ENCODE measurements at places on chromosomes 11 and 22.

DNA sequence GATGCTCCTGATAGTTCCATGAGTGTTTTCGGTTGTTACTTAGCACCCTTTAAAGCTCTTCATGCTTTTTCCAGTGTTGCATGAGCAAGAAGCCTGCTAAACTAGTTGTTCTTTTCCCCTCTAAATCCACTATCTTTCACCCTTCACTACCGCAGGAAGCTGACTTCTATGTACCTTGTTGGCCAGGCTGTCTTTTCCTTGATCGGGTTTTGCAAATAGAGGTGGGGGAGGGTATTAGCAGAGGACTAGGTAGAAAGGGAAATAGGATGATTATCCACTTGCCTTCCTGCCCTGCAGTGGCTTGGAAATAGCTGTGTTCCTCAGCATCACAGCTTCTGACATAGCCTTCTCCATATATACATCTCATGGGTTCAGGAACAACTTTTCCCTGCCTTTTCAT lies 23.9 kb downstream of the AASDHPPT start:
- DNase-seq: no peak

- no peak for DNase-seq
These were observed 858 bp downstream of the OAF start for GRCh38 chr11:120211522-120212258.

GRCh38 chr22:31400023-31400397 lies 606 bp downstream of the DRG1 start:
- no peak for DNase-seq

GRCh38 chr11:119403021-119403420 lies 20.0 kb downstream of the THY1 start:
- DNase-seq: no peak

- DNase-seq: no peak
These were observed 122.6 kb upstream of the LMO1 start for GRCh38 chr11:8386134-8386864.

DNA sequence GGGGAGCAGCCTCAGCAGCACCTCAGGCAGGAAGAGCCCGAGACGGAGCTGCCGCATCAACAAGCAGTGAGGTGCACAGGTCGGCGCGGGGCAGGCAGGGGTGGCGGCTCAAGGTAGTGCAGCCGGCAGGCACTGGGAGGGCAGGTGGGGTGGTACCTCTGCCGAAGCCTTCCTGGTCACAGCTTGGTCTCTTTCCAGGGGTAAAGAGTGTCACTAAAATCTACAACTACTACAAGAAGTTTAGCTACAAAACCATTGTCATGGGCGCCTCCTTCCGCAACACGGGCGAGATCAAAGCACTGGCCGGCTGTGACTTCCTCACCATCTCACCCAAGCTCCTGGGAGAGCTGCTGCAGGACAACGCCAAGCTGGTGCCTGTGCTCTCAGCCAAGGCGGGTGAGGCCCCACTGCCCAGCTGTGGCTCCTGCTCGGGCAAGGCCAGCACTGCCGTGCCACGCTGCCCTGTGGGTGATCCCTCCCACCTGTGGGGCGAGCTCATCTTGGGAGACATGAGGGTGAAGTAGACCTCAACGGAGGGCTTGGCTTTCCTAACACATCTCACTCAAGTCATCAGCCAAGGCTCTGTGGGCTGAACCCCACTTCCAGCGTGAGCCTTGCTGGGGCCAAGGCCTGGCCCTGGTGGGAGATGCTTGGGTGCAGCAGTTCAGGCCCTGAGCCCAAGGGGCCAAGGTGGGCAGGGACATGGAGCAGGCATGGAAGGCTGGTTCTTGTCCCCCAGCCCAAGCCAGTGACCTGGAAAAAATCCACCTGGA lies 13.6 kb downstream of the GATD1 start:
- no peak for DNase-seq

DNA sequence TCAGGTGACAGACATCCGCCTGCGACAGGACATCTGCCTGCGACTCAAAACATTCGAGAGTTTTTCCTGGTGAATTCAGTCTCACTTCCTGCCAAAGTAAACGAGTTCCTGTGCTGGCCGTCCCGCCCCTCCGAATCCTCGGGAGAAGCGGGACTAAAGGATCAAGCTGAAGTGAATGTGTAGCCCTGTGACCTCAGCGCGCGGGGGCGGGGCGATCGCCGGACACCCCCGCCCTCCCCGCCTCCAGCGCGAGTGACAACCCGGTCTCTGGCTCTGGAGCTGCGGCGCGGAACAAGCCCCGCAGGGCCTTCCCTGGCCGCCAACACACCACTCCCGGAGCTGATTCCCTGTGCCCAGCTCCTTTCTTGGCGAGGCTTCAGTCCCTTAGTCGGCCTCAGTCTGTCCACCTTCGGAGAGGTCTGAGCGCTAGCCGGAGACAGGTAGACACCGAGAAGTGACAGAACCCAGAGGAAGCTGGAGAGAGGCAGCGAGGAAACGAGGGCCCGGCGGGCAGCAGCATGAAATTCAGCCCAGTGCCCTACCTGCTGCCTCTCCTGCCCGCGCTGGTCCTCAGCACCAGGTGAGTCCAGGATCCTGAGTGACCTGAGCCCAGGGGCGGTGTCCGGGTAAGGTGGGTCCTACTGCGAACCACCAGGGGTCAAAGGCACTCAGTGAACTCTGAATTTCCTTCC lies 766.4 kb upstream of the LUZP2 start:
- DNase-seq: no peak

- DNase-seq: no peak
These were observed 3.8 kb downstream of the MOB2 start for GRCh38 chr11:1482581-1483444.

- DNase-seq: no peak
These were observed 560 bp downstream of the TBX1 start for GRCh38 chr22:19760951-19761724.

- DNase-seq: no peak
These were observed 403.2 kb upstream of the DDI1 start for GRCh38 chr11:103633068-103633788.

DNA sequence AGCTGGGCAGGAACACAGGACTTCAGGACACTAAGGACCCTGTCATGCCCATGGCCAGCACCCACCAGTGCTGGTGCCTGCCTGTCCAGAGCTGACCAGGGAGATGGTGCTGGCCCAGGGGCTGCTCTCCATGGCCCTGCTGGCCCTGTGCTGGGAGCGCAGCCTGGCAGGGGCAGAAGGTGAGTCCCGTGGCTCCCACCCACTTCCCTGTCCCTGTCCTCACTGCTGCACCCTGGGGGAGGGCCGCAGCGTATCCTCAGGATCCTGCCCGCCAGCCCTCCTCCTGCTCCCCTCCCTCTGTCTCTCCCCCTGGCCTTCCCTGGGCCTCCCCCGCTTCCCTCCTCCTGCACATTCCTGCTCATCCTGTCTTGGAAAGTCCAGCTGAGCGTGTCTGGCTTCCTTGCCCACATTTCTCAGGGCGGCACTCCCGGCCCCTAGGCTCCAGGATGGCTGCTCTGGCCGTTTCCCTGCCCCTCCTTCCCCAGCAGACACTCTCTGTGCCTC lies 8.7 kb downstream of the CSF2RB start:
- no peak for DNase-seq

DNA sequence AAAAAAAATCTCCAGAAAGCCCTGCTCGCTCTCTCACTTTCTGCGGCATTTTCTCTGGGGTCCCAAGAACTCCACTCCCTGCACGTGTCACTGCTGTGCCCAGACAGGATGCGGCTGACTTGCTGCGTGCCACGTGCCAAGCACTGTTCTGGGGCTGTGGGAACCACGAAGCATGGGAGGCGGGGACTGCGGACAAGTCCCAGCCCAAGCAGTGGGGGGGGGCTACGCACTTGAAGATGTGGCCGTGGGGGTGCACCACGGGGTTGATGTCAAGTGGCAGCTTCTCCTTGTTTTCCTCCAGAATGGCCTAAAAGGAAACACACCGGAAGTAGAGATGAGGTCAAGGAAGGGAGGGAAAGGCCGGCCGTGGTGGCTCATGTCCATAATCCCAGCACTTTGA lies 10.8 kb downstream of the TTLL12 start:
- no peak for DNase-seq

- no peak for DNase-seq
These were observed 15.7 kb upstream of the ADSL start for GRCh38 chr22:40330615-40331014.

DNA sequence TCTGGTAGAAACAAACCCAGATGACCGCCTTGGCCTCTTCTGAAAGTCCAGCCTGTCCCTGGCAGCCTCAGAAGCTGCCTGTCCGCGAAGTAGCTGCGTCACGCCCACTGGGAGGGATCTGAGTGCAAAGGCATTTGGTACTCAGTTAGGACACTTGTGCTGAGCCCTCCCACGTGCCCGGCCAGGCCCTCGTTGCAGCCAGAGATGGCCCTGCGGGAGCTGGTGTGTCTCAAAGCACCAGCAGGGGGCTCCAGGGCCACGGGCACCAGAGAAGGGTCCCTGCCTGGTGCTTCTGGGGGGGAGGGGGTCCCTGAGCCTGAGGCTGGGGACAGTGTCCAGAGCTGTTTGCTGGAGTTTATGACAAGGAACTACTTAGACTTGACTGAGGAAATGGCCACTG lies 5.8 kb downstream of the SELENOO start:
- no peak for DNase-seq

- no peak for DNase-seq
These were observed 21.0 kb downstream of the MAFF start for GRCh38 chr22:38222797-38223119.

DNA sequence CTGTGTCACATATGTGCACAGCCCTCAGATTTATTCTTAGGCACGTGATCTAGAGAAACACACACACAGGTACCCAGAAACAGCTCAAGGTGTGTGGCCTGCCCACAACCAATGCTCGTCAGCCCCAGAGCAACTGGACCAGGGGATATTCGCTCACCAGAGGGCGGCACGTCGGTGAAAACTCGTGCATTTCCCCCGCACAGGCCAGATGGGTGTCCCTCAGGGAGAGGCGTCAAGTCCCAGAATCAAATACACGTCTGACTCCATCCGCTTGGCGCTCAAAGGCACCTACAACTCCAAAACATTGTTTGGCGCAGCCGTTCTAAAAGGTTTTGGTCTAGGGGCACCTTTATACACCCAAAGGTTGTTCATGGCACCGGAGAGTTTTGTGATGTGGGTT lies 429.0 kb downstream of the BRD1 start:
- DNase-seq: no peak

DNA sequence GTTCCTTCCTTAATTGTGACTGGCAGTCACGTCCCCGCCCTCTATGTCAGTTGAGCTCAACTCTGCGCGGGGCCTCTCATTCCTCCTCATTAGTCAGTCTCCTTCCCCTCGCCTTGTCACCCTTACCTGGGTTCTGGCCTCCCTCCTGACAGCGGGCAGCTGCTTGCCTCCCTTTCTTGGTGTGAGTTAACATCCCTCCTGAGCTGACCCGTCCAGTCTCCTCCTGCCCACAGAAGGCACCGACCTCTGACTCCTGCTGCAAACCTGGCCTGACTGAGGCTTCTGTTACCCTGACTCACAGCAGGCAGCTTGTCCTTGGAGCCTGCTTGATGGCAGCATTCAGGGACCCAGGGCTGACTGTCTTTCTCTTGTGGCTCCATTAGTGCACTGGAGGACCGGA lies 45.2 kb downstream of the GRIK4 start:
- DNase-seq: no peak

- DNase-seq: no peak
These were observed 6.3 kb downstream of the SYT7 start for GRCh38 chr11:61574611-61575010.

GRCh38 chr22:46010207-46010867 lies 33.4 kb upstream of the WNT7B start:
- DNase-seq: no peak

GRCh38 chr22:45863981-45864751 lies 112.8 kb downstream of the WNT7B start:
- DNase-seq: peak; percentile 63

GRCh38 chr11:35478471-35479091 lies 46.8 kb downstream of the PAMR1 start:
- DNase-seq: no peak

DNA sequence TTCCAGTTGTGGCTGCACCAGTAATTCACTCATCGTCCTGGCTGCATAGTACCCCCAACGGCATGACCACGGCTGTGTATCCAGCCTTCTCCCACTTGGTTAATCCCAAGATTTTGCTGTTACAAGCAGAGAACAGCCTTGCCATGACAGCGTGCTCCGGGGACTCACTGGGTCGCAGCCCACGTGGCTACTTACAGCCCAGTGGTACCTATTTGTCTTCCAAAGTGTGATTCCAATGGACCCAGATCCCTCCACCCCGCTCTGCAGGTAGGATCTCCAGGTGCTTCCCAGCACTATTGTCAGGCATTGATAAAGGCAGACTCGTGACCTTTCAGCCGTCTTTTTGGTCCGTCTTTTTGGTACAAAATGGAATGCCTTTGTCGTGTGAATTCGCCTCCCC lies 119.0 kb upstream of the FGF3 start:
- DNase-seq: no peak

DNA sequence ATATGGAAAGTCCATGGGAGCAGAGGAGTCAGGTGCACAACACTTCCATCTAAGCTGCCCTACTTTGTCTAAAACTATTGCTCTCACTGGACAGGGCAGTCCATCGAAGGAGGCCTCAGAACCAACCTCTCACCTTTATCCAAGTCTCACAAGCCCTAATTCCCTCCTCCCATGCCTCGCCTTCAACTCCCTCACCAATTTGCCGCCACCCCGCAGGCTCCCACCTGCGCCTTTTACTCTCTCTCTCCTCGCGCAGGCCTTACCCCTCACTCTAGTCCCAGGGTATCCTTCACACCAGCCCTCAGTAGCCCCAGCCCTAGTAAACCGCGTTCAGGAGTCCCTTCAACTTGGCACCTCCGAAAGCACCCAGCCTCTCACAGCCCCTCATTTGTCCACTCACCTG lies 451 bp downstream of the FHIP1B start:
- DNase-seq: no peak

DNA sequence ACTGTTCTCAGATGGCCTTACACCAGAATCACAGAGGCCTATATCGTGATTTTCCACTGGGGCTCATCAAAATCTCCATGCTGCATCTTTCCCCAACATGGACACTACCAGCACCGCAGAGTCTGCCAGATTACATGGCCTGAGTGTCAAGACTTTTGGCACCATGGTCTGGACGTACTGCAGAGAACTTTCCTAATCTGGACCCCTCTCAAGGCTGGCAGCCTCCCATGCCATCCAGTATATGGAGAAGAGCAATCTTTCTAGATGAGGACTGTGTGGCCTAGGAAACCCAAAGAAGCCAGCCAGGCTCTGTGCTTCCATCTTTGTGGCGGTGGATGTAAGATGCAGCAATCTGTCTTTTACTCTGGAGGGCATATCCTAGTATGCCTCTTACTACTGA lies 139.2 kb downstream of the ADAMTS15 start:
- no peak for DNase-seq

- DNase-seq: no peak
These were observed 41.9 kb downstream of the BCR start for GRCh38 chr22:23222033-23222792.

GRCh38 chr22:16962501-16962900 lies 45.5 kb downstream of the GAB4 start:
- DNase-seq: no peak

- no peak for DNase-seq
These were observed 74.6 kb downstream of the CASP12 start for GRCh38 chr11:104823657-104824056.

- no peak for DNase-seq
These were observed 15.3 kb upstream of the SLC25A1 start for GRCh38 chr22:19193879-19194278.

- DNase-seq: no peak
These were observed 740.9 kb downstream of the METTL15 start for GRCh38 chr11:28849053-28849452.
